Activated T-cell treated with anti-CD3 and anti-CD28 coated beads for 48 hours (primary cell): ENCODE measurements at places on chromosomes 4 and X.

DNA sequence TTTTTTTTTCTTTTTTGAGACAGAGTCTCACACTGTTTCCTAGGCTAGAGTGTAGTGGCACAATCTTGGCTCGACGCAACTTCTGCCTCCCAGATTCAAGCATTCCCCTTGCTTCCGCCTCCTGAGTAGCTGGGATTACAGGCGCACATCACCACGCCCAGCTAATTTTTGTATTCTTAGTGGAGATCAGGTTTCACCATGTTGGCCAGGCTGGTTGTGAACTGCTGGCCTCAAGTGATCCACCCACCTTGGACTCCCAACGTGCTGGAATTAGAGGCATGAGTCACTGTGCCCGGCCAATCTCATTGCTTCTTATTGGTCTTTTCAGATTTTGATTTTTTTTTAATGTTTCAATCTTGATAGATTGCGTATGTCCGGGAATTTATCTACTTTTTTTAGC, 124.4 kb downstream of the NBDY start:
- no peak for DNase-seq

GRCh38 chr4:107036584-107037198, 578 bp upstream of the DKK2 start:
- no peak for DNase-seq

DNA sequence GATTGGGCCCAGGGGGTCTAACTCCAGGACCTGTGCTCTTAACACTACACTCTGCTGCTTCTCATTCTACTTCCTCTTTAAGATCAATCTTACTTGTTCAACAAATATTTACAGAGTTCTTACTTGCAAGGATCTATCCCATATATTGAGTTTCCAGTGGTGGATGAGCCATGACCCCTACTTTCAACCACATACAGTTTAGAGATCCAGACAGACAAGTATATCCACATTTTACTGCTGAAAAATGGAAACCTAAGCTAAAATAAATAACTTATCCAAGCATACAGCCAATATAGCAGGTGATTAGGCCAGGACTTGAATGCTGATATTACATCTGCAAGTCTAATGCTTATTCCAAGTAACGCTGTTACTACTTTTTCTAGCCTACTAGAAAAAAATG, 18.7 kb downstream of the TMEM150C start:
- DNase-seq, result no peak

DNA sequence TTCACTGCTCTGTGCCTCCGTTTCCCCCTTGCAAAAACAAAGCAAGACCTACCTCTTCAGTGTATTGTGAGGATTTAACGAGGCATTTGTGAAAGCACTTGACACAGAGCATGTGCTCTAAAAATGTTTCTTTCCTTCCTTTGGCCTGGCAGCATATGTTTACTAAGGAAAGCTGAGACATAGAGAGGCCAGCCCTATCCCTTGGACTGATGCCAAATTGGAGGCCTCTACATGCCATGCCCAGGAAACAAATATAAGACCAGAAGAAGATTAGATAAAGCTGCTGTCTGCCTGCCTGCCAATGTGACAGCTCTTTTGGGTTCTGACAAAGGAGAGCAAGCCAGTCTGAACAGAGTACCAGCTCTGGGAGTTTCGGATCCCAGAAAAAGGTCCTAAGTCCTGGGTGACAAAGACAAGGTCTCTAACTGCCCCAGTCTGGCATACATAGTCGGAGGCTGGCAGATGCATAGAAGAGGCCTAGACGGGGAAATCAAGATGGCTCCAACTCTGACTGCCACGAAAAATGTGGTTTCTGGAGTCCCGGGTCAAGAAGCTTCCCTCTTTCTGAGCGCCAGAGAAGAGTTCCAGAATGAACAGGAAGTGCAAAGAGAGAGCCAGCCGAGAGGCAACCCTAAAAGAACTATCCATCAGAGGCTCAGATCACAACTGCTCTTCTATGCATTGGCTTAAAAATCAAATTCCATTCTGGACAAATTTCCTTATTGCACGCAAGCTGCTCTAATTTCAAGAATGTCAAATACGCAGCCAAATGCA, 25.8 kb downstream of the OTUD6A start:
- no peak for DNase-seq

DNA sequence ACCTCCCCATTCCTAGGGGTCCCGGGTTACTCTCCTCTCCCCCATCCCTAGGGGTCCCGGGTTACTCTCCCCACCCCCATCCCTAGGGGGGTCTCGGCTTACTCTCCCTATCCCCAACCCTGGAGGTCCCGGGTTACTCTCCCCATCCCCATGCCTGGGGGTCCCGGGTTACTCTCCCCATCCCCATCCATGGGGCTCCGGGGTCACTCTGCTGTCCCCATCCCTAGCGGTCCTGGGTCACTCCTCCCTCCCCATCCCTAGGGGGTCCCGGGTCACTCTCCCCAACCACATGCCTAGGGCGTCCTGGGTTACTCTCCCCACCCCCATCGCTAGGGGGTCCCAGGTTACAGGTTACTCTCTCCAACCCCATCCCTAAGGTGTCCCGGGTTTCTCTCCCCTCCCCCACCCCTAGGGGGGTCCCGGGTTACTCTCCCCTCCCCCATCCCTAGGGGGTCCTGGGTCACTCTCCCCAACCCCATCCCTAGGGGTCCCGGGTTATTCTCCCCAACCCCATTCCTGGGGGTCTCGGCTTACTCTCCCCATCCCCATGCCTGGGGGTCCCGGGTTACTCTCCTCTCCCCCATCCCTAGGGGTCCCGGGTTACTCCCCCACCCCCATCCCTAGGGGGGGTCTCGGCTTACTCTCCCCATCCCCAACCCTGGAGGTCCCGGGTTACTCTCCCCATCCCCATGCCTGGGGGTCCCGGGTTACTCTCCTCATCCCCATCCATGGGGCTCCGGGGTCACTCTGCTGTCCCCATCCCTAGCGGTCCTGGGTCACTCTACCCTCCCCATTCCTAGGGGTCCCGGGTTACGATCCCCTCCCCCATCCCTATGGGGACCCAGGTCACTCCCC, 821 bp downstream of the ASMTL start:
- DNase-seq, result no peak

- no peak for DNase-seq
Observed at GRCh38 chrX:77342004-77342403, 105.2 kb upstream of the FGF16 start.
